NCI-H460 (cell line): ENCODE measurements at places on chromosomes 1 and 21.

GRCh38 chr1:168178227-168178637 lies 530 bp upstream of the TIPRL start:
- DNase-seq: no peak

DNA sequence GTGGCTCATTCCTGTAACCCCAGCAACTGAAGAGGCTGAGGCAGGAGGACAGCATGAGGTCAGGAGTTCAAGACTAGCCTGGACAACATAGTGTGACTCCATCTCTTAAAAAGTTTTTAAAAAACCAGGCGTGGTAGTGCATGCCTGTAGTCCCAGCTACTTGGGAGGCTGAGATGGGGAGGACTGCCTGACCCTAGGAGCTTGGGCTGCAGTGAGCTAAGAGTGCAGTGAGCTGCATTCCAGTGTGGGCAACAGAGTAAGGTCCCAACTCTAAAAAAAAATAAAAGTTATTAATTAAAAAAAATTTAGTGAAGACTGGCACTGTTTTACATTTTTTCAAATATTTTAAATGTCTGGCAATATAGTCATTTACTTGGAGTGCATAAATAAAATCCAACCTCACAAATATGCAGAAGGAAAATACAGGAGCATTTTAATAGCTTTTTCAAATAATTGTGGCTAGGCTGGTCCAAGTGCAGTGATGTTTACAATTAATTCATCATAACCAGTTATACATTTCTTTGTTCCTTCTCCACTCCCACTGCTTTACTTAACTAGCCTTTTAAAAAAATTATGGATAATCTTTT lies 10.8 kb downstream of the ZBTB8OS start:
- DNase-seq: no peak

DNA sequence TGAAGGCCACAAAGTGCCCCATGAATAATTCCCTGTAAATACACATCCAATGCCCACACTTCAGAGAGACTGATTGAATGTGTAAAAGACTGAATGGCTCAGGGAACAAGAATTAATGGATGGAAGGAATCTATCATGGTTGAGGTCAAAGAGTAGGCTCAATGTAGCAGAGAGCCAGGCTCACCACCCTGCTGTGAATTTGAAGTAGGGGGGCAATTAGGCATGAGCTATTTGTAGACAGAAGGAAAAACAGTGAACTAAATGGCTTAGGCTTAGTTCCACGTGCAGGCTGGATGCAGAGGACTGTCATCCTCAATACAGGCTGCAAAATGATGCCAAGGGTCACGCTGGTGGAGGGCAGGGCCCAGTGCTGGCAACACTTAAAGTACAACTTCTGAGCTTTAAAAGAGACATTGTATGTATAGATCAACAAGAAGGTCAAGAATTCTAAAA lies 22.9 kb upstream of the IGSF3 start:
- DNase-seq: no peak

- peak; percentile 55 for DNase-seq
Observed at GRCh38 chr1:21270086-21270689, 20.1 kb downstream of the ECE1 start.

DNA sequence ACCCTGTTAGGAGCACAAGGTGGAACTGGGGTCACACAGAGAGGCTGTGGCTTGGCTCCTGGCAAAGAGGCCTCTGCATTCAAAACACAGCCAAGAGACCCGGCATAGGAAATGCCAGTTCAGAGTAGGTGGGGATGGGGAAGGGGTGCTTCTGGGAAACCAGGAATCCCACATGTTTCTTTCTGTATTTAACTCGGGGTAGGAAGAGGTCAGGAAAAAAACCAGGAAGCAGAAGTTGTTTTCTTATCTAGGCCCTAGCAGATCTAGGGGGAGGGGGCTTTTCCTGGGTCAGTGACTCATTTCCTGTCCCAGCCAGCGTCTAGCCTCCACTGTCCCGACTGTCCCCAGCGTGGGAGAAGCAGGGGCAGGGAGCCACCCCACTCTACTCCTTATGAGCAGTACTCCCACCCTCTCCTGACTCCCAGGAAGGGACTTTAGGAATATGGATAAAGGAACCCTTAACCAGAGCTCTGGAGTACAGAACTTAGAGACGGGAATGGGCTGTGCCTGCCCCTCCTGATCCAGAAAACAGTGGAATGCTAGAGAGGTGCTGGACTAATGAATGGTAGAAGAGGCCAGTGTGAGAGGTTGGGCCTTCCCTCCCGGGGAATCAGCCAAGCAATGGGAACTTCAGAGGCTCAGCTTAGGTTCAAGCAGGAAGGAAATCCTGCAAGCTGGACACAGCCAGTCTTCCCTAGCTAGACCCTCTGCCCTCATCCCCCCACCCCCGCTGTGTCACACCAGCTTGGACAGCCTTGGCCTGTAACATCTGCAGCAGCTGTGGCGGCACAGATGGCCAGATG lies 5.7 kb downstream of the FHL3 start:
- DNase-seq: no peak

DNA sequence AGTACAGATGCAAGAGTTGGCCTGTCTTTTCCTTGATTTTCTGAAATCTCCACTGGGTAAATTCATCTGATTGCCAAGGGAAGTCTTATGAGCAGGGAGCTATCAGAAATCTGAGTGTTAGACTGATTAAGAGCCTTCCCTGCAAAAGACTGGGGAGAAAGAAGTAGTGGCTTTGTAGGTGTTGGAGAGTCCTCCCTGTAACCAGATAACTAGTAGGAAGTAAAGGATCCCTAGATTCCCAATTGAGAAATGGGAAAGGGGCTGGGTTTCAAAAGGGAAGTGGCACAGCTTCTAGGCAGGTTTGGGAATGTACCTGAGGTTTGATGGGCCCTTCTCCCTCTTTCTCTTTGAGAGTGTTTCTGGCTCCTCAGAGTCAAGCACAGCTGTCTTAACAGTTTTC lies 2.1 kb downstream of the TLCD4 start:
- no peak for DNase-seq

GRCh38 chr1:98480271-98480670 lies 181.2 kb upstream of the SNX7 start:
- DNase-seq: no peak

- no peak for DNase-seq
Observed at GRCh38 chr1:35334485-35334884, 66.0 kb downstream of the ZMYM4 start.

DNA sequence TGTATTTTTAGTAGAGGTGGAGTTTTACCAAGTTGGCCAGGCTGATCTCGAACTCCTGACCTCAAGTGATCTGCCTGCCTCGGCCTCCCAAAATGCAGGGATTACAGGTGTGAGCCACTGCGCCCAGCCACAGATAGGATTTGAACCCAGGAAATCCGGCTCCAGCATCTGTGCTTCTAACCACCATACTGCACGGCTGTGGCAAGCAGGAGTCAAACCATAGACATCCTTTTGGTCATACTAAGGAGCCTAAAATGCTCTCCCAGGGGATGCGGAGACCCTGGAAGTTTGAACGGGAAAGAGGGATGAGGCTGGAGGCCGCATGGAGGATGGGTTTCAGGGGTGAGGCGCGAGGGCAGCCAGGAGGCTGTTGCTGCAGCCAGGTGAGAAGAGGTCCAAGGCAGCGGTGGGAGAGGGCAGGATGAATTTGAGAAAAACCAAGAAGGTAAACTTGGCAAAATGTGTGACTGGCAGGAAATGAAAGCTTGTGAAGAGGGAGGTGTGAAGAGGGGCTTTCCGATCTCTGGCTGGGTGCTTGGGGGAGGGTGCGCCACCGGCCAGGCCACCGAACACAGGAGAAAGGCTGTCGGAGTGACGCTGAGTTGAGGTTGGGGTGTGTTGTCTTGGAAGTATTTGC lies 24.0 kb upstream of the CDK18 start:
- no peak for DNase-seq

- no peak for DNase-seq
Observed at GRCh38 chr1:11592752-11593151, 61.5 kb downstream of the FBXO2 start.

DNA sequence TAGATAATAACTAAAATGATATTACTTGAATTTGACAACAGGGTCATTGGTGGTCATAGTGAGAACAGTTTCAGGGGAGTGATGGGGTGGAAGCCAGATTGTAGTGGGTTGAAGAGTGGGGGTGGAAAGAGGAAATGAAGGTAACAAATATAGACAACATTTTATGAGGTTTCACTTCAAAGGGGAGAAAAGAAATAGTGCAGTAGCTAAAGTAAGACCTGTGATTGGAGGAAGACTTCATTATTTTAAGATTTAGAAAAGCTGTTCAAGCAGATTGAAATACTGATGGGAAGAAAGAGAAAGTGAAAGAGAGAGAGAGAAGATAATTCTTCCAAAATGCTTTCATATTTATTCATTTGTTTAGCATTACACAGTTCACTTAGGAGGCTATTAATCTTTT lies 52.0 kb upstream of the KCNA3 start:
- no peak for DNase-seq

DNA sequence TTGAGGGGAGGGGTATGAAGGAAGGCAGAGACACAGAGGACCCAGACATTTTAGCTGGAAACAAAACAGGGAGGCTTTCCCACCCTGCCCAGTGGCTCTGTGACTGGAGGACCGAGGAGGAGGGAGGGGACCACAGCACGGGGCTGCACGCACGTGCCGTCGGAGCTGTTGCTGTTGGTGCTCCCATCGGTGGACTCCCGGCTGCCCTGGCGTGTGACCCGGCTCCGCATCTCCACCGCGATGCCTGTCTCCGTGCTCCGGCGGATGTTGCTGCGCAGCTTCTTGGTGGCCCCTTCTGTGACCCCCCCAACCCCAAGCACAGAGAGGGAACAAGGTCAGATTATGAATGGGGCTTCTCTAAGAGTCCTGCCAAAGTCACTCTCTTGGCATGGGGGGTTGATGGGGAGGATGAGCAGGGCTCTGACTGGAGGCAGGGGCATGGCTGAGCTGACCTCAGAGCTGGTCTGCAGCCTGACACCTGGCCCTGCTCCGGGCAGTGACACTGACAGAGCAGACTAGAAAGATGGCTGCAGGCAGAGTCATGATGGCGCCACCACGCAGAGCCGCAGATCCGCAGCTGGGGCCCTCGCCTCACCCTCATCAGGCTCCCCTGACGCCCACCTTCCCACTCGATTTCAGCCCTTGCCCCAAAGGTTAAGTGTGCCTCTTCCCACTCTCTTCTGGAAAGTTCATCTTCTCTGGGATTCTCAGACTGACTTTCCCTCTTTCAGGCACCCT lies 29.6 kb downstream of the RIMS3 start:
- DNase-seq: no peak

GRCh38 chr1:46027788-46028573 lies 104.4 kb downstream of the PIK3R3 start:
- no peak for DNase-seq

GRCh38 chr1:157566484-157567300 lies 14.4 kb upstream of the FCRL5 start:
- DNase-seq: no peak

GRCh38 chr21:34223376-34223775 lies 140.4 kb upstream of the KCNE2 start:
- no peak for DNase-seq

DNA sequence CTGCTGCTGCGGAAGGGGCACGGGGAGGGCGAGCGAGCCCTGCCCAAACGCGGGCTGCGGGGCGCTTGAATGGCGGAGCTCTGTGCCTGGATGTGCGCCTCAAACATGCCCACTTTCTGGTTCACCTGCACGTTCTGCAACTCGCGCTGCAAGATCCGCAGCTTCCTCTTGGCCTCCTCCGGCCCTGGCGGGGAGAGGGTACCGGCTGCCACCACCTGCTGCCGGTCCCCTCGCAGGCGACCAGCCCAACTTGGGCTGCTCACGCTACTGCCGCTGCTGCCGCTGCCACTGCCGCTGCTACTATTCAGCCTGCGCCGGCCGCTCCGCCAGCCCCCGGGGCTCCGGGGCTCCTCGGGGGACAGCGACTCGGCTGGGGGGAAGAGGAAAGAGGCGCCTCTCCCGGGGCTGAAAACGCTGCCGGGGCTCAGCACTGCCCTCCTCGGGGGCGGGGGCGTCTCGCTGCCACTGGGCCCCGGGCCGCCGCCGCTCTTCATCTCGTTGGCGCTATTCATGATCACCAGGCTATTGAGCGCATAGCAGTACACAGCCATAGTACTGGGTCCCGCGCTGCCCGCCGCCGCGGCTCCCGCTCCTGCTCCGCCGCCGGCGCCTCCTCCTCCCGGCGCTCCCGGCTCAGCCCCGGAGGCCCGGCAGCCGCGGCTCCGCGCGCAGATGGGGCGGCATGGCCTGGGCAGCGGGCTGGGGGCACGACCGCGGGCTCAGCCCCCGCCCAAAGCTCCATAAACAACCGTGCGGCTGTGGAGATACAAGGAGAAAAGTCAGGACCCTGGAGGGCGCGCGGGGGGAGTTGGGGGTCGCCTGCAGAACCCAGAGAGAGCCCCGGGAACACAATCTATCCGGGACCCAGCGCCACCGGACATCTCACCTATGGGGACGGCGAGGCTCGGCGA lies 1.9 kb downstream of the ITPKB start:
- DNase-seq: no peak

DNA sequence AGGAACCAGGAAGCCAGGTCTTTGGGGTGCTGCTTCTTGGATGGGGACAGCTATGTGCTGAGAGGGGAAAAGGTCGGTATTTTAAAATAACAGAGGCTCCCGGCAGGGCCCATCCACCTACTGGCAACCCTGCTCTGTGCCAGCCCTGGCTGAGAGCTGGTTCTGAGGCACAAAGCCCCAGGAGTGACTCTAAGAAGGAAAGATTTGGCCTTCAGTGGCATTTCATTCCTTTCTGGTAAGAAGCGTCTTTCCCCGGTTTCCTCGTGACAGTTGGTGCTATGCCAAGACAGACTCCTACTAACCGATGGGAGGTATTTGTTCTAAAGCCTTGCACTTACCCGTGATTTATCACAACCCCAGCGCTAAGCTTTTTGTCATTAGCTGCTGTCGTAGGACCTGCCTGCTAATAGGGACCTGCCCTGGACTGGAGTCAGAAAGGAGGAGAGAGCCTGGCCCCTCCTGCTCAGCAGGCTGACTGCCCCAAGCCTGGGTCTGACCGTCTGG lies 123.1 kb upstream of the ADAR start:
- peak; percentile 91 for DNase-seq
